GM04504 (cell line): ENCODE measurements at places on chromosomes 16 and 17.

GRCh38 chr16:49048557-49048956, 233.1 kb downstream of the CBLN1 start:
- no peak for DNase-seq

DNA sequence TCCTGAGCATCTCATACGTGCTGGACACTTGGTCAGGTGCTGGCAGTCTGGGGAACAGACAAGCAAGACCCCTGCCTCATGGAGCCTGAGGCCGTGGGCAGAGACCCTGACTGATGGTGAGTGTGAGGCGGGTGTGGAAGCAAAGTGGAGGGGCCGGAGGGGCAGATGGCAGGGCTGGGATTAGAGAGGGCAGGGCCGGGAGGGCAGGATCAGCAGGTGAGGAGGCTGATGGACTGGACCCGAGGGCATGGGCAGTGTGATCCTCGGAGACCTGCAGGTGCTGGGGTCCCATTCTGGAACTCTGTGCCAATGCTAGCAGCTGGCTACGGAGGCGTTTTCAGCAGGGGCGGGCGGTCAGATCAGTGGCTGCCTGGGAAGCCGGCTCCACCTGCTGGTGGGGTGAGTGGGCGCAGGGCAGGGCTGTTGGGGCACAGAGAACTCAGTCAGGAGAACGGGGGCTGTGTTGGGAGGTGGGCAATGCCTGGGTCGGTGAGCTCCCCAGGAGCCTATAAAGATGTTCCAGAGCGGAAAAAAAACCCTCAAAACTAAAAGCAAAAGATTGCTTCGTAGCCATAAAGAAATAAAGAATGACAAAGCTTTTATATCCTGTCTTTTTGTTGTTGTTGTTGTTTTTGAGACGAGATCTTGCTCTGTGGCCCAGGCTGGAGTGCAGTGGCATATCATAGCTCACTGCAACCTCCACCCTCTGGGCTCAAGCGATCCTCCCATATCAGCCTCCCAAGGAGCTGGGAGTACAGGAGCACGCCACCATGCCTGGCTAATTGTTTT, 8.9 kb upstream of the C16orf74 start:
- no peak for DNase-seq

- no peak for DNase-seq
Measured at GRCh38 chr16:85536411-85537330, 76.5 kb upstream of the GSE1 start.

- no peak for DNase-seq
Measured at GRCh38 chr16:75311383-75311938, 60.0 kb upstream of the BCAR1 start.

- DNase-seq, result no peak
Measured at GRCh38 chr17:7248796-7249195, 2.7 kb downstream of the CTDNEP1 start.

- DNase-seq, result peak; percentile 82
Measured at GRCh38 chr16:17364319-17365210, 106.2 kb downstream of the XYLT1 start.

GRCh38 chr17:29918922-29919856, 10.8 kb downstream of the SSH2 start:
- DNase-seq, result no peak

DNA sequence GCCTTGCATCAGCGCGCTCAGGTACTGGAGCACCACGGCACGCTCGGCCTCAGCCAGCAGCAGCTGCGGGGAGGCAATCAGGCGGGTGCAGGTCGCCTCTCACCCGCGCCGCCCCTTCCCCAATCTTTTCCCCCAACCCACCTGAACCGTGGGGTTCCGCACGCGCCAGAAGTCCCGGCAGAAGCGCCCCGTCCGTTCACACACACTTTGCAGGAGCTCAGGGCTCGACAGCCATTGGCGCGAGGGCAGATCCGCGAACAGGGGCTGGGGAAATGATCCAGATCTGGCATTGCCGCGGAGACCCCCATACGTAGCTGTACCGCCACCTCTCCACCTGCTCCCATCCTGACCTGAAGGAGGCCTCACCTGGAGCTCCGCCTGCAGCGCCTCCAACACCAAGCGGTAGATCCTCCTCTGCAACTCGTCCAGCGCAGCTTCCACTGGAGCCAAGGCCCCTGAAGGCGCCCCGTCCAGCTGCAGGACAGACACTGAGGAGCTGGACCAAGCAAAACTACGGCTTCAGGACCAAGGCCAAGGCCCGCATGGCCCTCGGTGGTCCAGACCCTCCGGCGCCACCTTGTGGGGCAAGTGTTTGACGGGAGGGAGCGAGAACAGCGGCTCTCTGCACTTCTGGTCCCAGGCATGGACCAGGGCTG, 1.4 kb upstream of the MATCAP1 start:
- peak; percentile 77 for DNase-seq

DNA sequence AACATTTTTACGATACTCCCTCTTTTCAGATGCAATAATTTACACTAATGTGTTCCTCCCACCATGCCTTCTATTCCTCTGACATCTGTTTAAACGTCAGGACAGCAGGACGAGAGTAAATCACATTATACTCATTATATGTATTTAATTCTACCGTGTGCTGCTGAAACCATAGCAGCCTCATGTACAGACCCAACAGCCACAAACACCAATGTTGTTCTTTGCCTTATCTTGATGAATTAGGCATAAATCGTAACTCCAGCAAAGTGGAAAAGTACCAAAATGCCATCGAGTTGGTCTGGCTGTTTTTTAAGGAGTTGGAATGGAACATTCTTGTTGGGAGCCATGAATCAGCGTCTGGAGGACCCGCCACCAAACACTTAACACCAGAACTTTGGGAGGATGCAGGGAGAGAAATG, 82.9 kb upstream of the FOXF1 start:
- DNase-seq, result no peak

DNA sequence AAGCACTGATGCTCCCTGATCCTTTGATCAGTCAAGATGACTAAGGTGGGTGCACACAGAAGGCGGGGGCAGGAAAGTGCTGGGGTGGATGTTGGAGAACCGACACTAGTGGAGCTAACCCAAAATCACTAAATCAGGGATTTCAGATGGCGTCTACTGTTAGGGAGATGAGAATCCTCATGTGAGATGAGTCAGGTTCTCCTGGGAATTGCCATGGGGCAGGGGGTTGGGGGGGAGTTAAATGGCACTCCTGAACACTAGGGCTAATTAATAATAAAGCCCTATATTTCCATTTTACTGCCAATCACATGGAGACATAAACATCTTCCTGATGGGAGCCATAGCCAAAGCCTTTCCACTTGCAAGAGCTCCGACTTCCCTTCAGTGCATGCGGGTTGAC, 804.1 kb downstream of the KCNJ18 start:
- no peak for DNase-seq

DNA sequence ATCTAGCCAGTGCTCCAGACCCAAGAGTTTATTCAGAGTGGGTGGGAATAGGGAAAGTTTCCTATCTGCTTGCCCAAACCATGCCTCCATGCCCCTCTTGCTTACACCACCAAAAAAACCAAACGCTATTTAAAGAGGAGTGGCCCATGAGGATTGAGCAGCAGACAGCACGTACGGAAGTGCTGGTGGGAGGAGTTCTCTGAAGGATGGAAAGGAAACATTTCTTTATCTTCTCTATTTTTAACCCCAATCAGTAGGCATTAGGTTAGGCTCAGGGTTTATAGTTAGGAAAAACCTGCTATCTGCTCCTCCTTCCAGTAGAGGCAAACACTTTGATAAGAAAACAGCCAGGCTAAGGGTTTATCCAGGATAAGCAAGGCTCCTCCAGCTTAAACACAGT, 235.3 kb downstream of the ZFHX3 start:
- DNase-seq, result no peak

- DNase-seq, result no peak
Measured at GRCh38 chr16:29804455-29805231, 1.7 kb upstream of the MAZ start.

DNA sequence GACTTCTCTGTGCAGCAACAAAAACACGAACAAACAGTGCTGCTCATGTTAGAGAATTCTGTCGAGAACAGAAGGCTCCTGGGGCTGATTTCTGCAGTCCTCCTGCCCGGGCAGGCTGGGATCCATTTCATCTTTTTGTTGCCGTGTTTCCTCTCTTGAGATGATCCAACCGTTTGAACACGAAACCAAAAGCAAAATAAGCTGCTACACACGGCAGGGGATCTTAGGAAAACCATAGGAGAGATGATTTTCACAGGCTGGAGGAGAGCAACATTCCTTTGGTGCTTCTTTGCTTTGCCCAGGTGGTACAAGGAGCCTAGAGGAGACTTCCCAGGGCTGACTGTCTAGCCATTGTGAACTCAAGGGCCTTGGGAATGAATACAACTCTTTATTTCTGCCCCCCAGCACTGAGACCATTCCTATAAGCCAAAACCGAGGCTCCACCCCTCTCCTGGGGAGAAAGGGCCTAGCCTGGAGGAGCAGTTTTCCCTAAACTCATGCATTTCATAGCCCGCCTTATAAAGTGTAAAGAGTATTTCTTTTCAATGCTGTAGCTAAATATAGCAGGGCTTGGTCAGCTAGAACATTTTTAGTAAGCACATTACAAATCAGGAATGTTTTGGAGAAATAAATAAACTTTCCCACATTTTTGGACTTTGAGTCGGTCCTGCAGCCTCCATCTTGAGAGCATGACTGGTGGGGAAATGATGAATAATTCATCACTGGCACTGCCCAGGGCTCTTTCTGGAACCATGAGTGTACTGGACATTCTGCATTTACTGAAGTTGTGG, 7.7 kb downstream of the FOXL1 start:
- peak; percentile 68 for DNase-seq
